RWPE2 (cell line): ENCODE measurements at places on chromosomes 1 and 21.
A peak's percentile ranks its signal among the peaks of the same experiment; 100 is the strongest.

- no peak for DNase-seq
Measured at GRCh38 chr1:27572679-27573426, 31.1 kb downstream of the AHDC1 start.

DNA sequence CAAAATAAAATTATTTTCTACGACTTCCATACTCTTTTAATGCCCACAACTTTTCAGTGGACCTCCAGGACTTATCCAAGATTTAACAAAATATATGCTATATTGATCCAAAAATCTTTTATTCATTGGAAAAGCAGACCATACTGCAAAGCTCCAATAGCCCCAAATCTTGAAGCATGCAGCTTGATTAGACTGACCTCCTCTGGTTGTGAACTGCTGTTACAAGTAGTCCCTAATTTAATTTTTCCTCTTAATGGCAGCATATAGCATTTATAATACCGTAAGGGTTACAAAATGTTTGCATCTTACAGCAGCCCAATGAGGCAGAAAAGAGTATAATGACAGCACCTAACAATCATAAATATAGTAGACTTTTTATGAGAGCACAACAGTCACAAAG lies 49.8 kb downstream of the TPR start:
- DNase-seq = no peak

GRCh38 chr1:85282424-85282823 lies 6.0 kb upstream of the BCL10 start:
- DNase-seq = no peak

DNA sequence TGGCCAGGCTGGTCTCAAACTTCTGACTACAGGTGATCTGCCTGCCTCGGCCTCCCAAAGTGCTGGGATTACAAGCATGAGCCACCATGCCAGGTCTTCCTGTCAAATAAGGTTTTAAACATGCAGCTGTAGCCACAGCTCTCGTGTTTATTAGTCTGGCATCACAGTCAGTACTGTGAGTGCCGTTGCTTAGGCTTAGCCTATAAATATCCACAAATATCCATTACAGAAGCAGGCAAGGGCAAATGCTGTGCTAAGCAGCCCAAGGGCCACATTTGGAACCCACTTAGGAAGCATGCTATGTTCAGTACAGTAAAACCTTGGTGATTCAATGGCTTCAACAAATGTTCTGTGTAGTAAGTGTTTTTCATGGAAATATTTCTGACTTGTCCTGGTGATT lies 75.9 kb downstream of the KIF1B start:
- DNase-seq = no peak

GRCh38 chr1:9028921-9029705 lies 2.9 kb upstream of the SLC2A7 start:
- no peak for DNase-seq

DNA sequence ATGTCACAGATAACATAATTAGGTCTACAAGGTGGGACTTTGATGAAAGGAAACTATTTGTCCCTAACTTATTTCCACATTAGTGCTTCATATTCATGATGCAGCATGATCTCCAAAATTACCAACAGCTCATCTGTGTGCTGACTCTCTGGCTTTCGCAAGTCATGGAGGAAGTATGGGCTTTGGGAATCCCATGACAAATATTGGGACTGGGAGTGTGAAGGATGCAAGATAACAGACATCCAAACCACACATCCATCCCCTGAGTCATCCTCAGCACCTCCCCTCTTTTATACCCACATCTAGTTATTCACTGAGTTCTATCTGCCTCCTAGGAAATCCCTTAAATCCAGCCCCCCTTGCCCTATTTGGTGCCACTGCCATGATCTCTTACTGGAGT lies 102.8 kb upstream of the COL24A1 start:
- DNase-seq = no peak

DNA sequence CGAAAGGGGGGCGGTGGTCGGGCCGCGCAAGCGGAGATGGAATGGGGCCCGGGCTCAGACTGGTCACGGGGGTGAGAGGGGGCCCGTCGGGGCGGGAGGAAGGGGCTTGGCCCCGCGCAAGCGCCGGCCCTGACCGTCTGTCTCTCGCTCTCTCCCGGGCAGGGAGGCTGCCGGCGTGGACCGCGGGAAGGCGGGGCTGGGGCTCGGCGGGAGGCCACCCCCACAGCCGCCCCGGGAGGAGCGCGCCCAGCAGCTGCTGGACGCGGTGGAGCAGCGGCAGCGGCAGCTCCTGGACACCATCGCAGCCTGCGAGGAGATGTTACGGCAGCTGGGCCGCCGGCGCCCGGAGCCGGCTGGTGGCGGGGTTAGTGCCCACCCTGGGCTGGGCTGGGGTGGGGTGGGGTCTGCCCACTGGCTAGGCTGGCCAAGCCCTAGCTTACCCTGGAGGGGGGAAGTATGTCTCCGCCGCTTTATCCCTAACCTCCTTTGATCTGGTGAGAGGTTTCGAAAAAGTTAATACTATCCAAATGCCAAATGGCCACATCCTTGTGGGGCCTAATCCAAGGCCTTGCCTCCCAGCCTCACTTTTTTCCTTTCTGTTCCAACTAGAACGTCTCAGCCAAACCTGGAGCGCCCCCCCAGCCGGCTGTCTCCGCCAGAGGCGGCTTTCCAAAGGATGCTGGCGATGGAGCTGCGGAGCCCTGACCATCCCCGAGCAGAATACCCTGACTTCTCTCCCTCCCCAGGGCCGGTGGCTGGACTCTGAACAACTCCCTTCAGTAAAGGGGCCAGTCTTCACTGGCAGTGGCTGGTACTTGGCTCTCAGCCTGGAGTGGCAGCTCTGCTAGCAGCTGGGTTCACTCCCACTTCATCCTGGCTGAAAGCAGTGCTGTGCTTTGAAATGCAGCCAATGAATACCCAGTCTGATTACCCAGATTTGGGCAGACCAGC lies 636 bp upstream of the YRDC start:
- DNase-seq = peak; percentile 56

DNA sequence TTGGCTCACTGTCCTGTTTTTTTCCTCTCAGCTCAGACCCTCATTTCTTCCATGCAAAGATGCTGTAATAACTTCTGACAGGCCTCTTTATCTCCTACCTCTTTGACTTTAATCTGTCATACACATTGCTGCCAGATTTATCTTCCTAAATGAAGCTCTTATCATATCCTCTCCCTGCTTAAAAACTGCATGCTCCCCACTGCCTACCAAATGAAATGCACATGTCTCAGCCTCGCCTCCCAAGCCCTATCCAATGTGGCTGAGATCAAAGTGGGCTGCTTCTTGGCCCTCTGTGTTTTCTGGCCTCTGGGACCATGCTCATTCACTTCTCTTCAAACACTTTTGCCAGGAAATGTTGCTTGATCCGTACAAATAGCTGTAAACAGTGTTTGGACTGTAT lies 38.3 kb downstream of the IRF2BP2 start:
- DNase-seq = no peak

- DNase-seq = no peak
Measured at GRCh38 chr1:243917177-243917862, 67.3 kb upstream of the AKT3 start.

DNA sequence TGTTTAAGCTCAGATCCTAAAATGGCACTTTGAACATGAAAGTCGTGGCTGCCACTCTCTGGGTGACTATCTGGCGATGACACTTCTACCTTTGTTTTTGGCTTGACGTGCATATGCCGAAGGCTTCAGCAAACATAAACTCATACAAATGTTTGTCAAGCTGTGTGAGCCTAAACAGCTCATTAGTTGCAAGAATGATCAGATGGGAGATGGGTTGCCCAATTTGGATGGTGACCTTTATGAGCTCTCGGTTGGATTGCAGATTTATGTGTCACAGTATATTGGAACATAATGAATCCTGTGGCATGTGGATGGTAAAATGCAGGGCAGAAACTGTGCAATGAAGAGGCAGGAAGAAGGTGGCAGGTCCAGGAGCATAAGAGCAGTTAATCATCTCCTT lies 229.3 kb downstream of the DISC1 start:
- no peak for DNase-seq

GRCh38 chr1:217136895-217137205 lies 413.6 kb upstream of the ESRRG start:
- no peak for DNase-seq

DNA sequence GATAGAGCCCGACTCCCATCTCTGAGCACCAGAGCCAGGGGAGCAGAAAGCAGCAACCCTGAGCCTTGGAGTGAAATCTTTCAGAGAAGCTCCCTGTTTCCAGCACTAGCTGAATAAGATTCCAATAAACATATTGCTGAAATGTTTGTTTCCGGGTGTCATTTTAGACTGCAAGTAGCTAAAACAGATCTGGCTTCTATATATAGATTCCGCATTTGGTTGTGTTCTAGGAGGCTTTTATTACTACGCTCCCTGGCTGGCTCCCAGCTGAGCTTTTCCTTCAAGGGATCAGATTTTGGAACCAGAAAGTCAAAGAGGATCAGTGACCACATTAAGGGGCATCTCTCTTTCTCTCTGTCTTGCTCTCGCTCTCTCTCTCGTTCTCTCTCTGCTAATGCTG lies 88.2 kb downstream of the PAPPA2 start:
- DNase-seq = no peak

DNA sequence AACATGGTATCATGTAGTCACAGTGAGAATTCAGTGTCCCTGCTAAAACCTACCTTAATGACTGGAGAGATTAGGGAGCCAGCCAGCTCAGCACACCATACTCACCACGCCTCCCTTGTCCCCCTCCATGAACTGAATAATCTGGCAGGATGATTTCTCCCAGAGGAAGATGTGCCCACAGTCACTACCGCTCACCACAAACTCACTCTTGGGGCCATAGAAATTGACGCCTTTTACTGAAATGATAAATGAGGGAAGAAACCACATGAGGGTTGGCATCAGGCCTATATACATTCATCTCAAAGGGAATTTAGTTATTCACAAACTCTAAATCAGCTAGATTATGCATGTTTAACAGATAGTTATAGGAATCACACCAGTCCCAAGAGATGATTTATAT lies 17.4 kb downstream of the PEA15 start:
- DNase-seq = no peak

- no peak for DNase-seq
Measured at GRCh38 chr1:20597650-20598049, 8.8 kb downstream of the CDA start.

- DNase-seq = no peak
Measured at GRCh38 chr1:81437649-81438048, 363.1 kb upstream of the ADGRL2 start.

DNA sequence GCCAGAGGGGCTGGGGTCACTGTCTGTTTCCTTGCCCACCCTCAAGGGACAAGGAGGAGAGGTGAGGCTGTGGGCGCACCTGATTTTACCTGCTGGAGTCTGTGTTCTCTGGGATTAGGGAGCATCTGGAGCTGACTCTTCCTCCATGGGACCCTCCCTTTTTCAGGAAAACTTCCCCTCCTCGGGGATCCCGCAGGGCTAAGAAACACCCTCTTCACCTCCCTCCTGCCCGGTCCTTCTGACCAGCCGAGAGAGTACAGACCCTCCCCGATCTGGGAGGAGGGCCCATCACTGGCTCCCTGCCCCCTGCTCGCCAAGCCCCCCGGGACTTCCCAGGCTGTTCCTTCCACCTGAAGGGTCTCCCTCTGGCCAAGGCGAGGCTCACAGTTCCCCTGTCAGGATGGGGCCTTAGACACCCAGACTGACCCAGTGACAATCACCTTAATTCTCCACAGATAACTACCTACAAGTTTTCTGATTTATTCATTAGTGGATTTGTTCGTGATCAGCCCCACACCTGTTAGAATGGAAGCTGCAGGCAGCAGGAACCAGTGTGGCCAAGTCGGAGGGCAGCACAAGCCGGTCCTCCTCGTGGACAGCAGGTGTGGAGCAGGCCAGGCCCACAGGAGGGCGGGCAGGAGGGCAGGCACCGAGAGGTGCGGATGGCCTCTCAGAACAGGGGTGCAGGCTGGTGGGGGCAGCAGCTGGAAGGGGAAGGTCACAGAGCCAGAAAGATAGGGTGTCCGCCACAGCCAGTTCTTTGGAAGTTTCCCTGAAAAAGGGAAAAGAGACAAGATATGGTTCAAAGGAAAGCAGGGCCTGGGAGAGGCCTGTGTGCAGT lies 15.9 kb upstream of the SAMD11 start:
- peak; percentile 39 for DNase-seq

DNA sequence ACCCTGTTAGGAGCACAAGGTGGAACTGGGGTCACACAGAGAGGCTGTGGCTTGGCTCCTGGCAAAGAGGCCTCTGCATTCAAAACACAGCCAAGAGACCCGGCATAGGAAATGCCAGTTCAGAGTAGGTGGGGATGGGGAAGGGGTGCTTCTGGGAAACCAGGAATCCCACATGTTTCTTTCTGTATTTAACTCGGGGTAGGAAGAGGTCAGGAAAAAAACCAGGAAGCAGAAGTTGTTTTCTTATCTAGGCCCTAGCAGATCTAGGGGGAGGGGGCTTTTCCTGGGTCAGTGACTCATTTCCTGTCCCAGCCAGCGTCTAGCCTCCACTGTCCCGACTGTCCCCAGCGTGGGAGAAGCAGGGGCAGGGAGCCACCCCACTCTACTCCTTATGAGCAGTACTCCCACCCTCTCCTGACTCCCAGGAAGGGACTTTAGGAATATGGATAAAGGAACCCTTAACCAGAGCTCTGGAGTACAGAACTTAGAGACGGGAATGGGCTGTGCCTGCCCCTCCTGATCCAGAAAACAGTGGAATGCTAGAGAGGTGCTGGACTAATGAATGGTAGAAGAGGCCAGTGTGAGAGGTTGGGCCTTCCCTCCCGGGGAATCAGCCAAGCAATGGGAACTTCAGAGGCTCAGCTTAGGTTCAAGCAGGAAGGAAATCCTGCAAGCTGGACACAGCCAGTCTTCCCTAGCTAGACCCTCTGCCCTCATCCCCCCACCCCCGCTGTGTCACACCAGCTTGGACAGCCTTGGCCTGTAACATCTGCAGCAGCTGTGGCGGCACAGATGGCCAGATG lies 5.7 kb downstream of the FHL3 start:
- DNase-seq = no peak

DNA sequence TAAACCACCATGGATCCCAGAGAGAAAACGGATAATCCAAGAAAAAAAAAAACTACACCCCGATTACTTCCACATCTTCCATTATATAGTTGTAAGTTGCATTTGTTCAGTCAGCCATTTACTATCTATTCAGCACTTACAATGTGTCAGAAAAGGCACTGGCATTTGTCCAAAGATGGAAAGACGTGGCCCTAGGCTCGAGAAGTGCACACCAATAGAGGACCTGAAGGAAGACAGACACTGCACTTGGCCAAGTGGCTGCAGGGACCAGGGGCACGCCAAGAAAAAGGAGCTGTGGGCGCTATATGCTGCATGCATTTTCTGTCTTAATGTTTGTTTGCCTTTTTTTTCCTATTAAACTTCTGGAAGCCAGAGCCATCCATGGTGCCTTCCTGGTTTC lies 45.2 kb upstream of the LYST start:
- DNase-seq = no peak

- DNase-seq = no peak
Measured at GRCh38 chr21:36516281-36516680, 36.4 kb upstream of the CLDN14 start.

- no peak for DNase-seq
Measured at GRCh38 chr1:1451696-1452364, 2.3 kb downstream of the ATAD3C start.
